ENCODE measurements at places on chromosomes 12 and 14.

GRCh38 chr14:81440041-81440440 is 39.9 kb upstream of the STON2 start:
- DNase-seq = no peak

- no peak for DNase-seq
These were observed 155.0 kb downstream of the CRADD start for GRCh38 chr12:93832131-93832530.

DNA sequence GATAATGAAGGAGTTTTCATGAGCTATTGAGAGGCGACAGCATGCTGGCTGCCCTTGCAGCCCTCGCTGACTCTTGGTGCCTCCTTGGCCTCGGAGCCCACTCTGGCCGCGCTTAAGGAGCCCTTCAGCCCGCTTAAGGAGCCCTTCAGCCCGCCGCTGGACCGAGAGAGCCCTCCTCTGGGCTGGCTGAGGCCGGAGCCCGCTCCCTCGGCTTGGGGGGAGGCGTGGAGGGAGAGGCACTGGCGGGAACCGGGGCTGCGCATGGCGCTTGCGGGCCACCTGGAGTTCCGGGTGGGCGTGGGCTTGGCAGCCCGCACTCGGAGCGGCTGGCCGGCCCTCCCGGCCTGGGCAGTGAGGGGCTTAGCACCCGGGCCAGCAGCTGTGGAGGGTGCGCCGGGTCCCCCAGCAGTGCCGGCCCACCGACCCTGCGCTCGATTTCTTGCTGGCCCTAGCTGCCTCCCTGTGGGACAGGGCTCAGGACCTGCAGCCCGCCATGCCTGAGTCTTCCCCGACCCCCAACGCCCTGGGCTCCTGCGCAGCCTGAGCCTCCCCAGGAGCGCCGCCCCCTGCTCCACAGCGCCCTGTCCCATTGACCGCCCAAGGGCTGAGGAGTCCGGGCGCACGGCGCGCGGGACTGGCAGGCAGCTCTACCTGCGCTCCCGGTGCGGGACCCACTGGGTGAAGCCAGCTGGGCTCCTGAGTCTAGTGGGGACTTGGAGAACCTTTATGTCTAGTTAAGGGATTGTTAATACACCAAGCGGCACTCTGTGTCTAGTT is 20.1 kb upstream of the PAWR start:
- DNase-seq = no peak

GRCh38 chr12:88207921-88208620 is 66.0 kb downstream of the TMTC3 start:
- peak; percentile 56 for DNase-seq

- DNase-seq = peak; percentile 80
These were observed 245.9 kb upstream of the DDHD1 start for GRCh38 chr14:53399057-53399456.

- DNase-seq = no peak
These were observed 246.6 kb downstream of the BCL11B start for GRCh38 chr14:99025418-99025817.

DNA sequence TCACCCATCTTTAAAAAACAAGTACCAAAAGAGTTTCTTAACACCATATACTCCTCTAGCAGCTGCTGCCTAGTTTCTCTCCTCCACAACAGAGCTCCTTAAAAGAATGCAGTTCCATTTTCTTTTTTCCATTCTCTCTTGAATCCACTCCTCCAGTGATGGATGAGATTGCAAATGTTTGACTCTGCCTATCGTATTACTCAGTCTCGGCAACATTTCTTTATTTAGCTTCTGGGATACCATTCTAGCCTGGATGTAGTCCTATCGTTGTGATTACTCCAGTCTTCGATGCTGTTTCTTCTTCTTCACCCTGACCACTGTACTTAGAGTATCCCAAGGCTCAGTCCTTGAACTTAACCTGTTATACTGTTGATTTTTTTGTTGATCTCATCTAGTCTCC is 30.8 kb downstream of the CAND1 start:
- DNase-seq = no peak

DNA sequence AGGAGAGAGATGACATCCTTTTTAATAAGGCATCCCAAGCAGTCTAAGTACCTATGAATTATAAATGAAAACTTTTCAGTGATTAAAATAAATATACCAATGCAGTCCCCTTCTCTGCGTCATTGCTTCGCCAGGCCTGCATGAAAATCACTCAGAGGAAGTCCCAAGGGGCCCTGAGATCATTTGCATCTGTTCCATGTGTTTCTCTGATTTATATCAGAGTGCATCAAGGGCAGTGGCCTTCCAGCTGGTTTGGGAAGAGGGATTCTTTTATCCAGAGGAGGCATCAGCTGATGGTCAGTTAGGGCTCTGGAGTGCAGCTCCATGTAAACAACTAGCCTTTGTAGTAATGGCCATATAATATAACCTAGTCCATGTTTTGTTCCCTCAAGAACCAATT is 210.1 kb downstream of the RGS6 start:
- no peak for DNase-seq

DNA sequence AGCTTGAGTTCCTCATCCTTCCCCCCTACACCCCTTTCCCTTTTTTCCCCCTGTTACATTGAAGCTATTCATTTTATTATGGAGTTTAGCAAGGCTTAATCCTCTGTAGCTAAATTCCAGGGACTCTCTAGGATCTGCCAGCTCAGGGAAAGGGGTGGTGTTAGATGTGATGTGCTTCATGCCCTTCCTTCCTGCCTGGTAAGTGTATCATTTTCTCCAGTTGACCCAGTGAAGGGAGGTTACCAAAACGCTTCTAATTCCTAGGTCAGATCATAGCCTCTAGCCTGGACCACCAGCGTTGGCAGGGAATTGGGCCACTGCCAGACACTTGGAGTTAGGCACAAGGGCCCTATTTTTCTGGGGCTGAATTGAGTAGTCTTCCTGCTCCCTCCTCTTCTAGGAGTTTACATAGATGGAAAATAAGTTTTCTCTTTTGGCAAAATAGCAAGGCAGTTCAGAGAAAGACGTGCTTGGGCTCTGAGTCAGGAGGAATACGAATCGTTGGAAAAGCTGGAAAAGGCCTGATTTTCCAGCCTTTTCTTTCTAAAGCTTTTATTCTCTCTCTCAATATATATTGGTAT is 88.3 kb downstream of the NPAS3 start:
- DNase-seq = peak; percentile 42

- no peak for DNase-seq
These were observed 15.7 kb downstream of the NFYB start for GRCh38 chr12:104122298-104122697.

DNA sequence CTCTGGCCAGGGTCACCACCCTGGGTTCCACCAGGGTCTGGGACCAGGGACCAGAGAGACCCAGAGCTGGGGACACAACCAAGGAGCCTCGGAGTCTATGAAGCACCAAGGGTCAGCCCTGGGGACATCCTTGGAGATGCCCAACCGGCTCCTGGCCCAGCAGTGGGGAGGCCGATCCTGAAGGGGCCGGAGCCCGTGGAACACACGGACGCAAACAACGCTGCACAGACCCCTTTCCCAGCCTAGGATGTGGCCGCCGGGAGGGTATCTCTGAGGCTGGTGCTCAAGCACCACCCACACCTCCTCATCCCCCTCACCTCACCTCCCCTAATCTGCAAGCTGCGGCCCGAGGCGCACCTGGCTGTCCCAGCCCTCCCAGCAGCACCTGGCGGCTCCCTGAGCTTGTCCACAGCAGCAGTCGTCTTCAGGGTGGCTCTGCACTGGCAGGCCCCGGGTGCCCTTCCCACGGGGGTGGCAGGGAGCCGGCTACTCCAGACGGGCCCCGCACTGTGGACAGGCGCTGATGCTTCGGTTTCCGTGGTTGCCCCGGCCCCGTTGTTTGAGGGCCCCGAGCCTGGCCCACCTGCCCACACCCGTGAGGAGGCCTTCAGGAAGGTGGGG is 146.8 kb upstream of the C14orf180 start:
- no peak for DNase-seq

DNA sequence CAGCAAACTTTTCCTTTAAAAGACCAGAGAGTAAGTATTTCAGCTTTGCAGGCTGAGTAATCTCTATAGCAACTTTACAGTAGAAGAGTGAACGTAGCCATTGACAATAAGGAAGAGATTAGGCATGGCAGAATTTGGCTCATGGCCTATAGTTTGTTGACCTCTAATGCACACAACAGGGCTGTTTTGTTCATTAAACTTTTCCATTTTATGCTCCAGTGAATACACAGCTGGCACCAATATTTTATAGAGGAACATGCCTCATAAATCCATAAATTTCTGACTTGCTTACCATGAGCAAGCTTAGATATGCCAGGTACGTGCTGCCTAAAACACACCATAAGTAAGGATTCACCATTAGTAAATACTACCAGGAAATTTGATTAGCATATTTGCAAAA is 609.0 kb upstream of the STXBP6 start:
- no peak for DNase-seq

GRCh38 chr12:118238888-118239287 is 103.0 kb downstream of the PEBP1 start:
- no peak for DNase-seq

DNA sequence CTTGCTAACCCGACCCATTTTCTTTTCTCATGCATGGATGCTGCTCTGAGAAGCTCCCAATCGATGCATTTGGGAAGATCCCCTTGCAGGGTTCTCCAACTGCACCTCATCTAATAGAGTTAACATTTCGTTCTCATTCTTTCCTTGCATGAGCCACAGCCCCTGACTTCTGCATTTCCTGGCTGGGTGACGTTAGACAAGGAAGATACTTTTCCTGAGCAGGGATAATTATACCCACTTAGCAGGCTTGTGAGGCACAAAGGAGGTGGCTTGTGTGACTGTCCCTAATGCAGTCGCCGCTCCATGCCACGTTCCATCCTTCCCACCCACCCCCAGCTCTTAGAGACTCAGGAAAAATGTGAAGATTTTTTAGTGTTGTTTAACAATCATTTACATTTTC is 195.1 kb downstream of the CHST11 start:
- no peak for DNase-seq

GRCh38 chr12:66417217-66417616 is 114.9 kb downstream of the HELB start:
- DNase-seq = no peak

DNA sequence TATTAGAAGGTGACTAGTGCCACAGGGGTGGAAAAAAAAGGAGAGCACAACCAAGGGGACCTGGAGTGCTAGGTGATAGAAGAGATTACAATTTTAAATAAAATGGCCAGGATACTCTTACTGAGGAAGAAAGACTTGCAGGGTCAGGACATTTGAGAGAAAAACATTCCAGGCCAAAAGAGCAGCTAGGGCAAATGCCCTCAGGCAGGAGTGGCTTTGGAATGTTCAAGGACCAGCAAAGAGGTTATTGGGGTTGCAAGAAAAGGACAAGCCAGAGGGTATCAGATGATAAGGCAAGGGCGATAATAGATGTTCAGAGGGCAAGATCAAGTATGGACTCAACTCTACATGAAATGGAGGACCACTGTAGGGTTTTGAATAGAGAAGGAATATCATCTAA is 146.4 kb downstream of the KIF21A start:
- no peak for DNase-seq

DNA sequence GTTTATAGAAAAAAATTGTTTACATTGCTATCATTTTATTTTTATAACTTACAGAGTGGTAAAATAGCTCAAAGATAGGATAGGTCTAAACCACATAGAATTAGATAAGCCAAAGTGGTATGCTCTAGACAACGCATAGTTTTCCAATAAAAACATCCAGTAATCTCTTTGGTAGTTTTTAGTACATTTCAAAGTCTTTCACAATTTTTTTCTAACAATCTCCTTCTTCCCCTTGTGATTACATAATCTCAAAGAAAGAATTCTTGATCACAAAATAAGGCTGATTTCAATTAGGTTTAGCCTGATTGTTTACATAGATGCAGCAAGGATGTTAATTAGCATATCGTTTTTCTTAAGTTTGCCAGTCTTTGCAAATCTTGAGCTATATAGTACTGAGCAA is 460.0 kb downstream of the FUT8 start:
- peak; percentile 13 for DNase-seq

DNA sequence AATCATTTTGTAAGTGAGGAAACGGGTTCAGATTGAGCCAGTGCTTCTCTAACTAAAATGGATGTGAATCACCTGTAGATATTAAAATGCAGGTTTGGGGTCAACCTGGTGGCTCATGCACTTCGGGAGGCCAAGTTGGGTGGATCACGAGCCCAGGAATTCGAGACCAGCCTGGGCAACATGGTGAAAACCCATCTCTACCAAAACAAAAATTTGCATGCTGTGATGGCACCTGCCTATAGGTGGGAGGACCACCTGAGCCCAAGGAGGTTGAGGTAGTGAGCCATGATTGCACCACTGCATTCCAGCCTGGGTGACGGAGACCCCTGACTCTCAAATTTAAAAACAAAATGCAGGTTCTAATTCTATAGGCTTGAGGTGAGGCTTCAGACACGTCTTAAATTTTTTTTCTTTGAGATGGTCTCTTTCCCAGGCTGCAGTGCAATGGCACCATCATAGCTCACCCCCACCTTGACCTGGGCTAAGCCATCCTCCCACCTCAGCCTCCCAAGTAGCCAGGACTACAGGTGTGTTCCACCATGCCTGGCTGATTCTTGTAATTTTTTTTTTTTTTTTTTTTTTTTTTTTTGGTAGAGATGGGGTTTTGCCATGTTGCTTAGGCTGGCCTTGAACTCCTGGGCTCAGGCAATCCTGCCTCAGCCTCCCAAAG is 9.0 kb downstream of the TUBA1C start:
- no peak for DNase-seq

- no peak for DNase-seq
These were observed 18.2 kb downstream of the ACVRL1 start for GRCh38 chr12:51925346-51926063.

DNA sequence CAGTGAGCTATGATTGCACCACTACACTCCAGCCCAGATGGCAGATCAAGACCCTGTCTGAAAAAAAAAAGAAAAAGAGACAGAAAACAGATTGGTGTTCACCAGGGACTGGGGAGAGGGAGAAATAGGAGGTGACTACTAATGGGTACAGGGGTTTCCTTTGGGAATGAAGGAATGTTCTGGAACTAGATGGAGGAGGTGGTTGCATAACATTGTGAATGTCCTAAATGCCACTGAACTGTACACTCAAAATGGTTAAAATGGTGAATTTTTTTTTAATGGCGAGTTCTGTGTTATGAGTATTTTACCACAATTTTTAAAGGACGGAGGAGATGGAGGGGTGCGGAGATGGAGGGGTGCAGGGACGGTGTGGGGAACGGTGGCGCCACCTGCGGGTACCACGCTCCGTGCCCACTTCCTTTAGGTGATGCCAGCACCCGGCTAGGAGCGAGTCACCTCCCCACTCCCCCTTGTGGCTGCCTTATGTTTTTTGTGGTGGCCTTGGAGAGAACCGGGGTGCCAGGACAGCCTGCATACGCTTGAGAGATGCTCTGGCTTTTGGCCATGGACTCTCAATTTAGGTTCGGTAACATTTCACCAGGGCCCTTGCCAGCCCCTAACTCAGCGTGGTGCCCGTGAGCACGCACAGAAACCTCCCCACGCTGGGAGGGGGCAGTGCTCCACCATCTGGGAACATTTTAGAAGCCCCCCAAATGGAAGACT is 16.1 kb downstream of the UBC start:
- DNase-seq = no peak

Measured in fibroblast of skin of scalp (primary cell).